Right lung (tissue), 10 donors: ENCODE measurements at places on chromosomes 16 and 17. TPM values are rescaled to one million over a fixed set of nuclear protein-coding genes. Genes with fewer than 3 reads are reported as not detected.

LGALS9B gene
- polyA plus RNA-seq = not detected

MYH13 gene
- polyA plus RNA-seq = not detected

PERCC1 gene
- 3.6 TPM for polyA plus RNA-seq

INCA1 gene
- 9.5 TPM for polyA plus RNA-seq

C17orf78 gene
- 0.31 TPM for polyA plus RNA-seq

TBC1D28 gene
- polyA plus RNA-seq = not detected

TMEM100 gene
- polyA plus RNA-seq = 46.8 TPM

GRCh38 chr16:56411624-56412023 is 13.7 kb downstream of the AMFR start:
- DNase-seq = no peak

GRCh38 chr16:57801809-57802340 is 416 bp downstream of the KIFC3 start:
- DNase-seq = no peak

DNA sequence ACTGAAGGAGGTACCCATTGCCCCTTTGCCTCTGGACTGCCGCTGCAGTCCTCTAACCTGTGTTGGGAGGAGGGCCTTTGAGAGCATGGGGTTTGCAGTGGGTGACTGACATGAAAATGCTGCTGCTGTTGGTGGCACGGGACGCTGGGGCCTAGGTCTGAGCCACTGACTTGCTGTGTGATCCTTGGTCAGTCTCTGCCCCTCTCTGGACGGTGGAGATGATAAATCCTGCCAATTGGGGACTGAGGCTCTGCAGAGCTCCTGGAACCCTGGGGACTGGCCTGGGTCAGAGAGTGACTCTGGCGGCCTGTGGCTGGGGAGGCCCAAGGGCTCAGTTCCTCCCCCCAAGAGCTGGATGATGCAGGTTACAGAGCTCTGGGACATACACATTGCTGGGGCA is 6.1 kb upstream of the PYDC1 start:
- DNase-seq = no peak

DNA sequence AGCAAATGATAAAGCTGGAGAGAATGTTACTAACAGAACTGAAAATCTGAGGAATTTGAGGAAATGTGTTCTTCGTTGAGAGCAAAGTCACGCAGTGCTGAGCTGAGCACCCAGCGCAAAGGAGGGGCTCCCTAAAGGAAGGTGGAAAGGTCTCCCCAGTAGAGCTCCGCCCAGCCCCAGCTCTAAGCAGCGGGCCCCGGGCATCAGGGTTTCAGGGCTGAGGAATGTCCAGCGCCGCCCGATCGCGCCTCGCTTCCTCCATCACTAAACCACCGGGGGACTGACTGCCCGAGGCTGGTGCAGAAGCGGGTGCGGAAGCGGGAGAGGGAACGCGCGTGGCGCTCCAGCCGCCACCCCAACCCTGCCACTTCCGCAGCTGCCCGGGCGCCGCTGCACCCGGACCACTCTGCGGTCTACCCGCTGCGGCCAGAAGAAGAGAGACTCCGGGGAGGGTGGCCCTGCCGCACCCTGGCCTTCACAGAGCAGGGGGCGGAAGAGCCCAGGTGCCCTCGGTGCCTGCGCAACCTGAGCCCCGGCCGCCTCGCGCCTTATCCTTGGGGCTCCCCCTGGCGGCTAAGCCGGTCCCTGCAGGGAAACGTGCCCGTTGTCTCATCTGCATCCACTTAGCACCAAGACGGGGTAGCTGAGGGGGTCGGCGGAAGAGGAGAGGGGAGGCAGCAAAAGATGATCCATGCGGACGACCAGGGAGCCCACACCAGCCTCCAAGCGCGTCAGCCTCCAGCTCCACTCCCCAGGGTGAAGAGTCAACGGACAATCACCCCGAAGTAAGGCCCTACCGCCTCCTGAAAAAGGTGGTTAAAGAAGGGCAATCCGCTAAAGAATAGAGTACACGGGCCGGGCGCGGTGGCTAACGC is 12.4 kb upstream of the GUCY2D start:
- DNase-seq = peak; percentile 73

- DNase-seq = no peak
Measured at GRCh38 chr17:31490019-31490650, 98.7 kb downstream of the RAB11FIP4 start.

DNA sequence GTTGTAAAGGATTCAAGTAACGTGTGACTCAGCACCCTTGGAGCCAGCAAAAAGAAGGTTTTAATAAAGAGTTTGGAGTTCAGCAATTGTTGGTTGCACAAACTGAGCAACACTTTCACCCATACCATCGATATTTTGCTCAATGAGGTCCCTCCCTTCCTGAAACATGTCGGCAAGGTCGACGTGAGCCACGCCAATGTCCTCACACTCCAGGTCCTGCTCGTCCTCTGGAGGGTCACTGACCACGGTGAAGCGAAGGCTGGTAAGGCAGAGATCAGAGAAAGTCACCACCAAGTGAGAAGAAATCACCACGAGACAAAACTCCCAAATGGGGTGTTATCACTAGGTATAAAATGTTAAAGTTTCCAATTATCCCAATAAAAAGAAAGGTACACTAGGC is 98.3 kb downstream of the RPGRIP1L start:
- no peak for DNase-seq

DNA sequence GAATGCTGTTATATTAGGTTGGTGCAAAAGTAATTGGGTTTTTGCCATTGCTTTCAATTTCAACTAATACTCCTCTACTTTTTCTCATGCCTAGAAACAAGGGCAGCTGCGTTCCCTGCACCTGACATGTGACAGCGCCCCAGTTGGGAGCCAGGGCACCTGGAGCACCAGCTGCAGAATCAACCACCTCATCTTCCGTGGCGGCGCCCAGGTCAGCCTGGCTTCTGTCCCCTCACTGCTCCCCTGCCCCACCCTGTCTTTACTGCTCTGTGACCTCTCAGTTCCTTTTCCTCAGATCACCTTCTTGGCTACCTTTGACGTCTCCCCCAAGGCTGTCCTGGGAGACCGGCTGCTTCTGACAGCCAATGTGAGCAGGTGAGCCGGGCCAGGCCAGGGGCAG is 16.4 kb upstream of the ITGAD start:
- no peak for DNase-seq

DNA sequence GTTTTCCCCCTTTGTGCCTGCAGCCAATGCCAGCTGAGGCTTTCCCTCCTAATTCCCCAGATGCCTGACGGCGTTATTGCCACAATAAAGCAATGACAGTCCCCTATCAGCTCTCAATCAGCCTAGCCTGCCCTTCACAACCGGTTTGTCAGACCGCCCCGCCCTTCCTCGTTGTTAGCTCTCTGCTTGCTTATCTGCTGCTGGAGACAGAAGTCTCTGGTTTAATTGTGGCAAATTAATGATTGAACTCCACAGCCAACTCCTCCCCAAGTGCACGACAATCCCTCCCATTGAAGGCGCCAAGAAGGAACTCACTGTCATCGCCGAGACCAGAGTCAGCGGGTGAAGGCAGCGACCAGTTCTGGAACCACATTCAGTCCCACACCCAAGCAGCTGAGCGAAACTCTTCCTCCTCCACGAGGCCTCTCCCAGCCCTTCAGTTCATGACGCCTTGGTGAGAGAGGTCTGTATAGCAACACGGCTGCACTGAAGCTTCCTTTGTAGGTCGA is 474.4 kb downstream of the SLC39A11 start:
- peak; percentile 24 for DNase-seq

DNA sequence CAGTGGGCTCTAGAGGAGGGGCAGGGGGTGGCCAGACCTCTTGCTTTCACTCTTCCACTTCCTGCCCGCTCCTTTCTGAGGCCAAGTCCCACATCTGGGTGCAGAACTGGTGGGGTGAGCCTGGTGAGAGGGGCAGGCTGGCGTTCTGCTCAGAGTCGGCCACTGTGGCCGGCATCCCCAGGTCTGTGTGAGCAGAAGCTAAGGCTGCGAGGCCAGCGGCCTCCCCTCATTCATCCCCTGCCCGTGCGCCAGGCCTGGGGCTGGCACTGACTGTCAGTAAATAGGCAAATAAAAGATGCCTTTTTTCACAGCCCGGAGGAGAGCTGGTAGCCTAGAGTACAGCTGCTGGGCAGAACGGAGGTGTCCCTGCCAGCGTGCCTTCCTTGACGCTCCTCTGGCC is 1.2 kb downstream of the DEF8 start:
- no peak for DNase-seq

DNA sequence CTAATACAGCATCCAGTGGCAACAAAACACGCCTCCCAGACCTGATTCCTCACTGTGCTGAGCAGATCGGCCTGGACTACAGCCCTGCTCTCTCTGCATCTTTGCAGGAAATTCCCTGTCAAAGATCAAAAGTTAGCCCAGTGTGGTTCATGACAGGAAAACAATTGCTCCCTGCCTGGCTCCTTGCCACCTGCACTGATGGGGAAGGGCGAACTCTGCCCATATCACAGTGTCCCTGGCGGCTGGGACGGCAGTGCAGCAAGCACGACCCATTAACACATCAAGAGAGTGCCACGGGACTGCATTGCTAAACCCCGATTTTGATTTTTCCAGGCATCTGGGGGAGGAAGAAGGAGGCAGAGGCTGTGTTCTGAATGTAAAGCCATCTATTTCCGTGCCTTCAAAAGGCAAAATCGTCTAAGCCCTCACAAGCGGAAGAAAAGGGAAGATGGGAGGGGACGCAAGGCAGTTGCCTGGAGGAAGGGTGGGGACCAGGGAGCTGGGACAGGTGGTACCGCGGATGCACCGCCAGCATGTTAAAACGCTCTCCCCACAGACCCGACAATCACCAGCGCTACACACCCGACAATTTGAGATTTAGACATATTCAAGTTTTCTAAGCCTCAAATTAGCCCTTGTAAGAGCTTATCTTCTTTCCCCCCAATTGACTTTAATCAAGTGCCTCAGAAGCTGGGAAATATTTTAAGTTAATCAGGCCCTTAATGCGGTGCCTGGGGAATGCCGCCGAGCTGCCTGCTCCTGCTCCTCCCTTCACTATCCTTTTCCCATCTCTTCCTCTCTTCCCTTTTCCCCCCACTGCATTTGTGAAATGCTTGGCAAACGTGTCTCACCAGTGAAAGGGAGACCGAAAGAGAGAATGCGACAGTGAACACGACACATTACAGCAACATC is 238.8 kb upstream of the CDH5 start:
- peak; percentile 65 for DNase-seq

DNA sequence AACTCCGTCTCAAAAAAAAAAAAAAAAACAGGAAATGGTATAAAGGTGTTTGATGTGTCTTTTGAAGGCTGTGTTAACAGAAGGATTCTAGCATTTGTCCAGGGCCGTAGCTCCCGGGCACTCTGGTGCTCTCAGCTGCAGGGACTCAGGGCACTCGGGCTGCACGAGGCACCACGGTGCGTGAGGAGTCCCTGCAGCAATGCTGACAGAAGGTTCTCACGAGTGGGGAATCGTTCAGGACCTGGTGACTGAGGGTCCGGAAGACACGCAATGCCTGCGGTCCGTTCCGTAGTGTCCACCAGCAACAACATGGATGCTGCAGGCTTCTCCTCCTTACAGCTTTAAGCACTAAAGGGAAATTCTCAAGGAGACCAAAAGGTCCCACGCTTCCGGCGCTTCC is 12.6 kb upstream of the FAAP100 start:
- no peak for DNase-seq

- DNase-seq = no peak
Measured at GRCh38 chr16:71439523-71439922, 2.3 kb downstream of the TLE7 start.

GRCh38 chr16:55076053-55076452 is 145.4 kb downstream of the IRX5 start:
- no peak for DNase-seq

DNA sequence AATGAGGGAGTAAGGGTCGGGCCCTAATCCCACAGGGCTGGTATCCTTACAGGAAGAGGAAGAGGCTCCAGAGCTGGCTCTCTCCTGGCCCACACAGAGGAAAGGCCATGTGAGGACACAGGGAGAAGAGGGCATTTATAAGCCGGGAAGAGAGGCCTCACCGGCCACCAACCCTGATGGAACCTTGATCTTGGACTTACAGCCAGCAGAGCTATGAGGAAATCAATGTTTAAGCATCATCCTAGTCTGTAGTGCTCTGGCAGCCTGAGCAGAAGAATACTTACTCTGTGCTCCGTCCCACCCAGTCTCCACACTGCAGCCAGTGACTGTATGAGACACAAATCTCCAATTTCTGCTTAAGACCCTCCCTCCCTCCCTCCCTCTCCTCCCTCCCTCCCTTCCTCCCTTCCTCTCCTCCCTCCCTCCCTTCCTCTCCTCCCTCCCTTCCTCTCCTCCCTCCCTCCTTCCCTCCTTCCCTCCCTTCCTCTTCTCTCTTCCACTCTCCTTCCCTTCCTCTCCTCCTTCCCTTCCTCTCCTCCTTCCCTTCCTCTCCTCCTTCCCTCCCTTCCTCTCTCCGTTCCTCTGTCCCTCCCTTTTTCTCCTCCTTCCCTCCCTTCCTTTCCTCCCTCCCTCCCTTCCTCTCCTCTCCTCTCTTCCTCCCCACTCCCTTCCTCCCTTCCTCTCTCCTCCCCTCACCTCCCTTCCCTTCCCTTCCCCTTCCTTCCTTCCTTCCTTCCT is 8.9 kb upstream of the TMEM220 start:
- DNase-seq = no peak

DNA sequence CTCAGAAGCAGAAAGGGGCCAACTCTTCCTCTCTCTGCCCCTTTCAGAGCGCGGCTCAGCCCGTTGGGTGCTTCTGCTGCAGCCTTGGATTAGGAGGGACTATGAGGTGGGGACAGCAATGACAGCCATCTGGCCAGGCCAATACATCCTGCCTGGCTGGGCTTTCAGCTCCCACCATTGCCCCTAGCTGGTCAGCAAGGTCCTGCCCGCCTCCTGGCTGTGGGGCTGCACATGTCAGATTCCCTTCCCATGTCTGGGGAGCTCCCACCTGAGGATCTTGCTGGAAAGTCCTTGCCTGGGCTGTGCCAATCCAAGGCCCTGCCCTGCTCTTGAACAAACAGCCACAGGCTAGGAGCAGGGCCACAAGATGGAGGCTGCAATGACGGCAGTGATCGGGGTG is 8.3 kb downstream of the TRIM65 start:
- no peak for DNase-seq
